Activated CD8-positive, alpha-beta T cell treated with anti-CD3 and anti-CD28 coated beads for 36 hours (primary cell): ENCODE measurements at places on chromosomes 6 and 20. TPM values are rescaled to one million over a fixed set of nuclear protein-coding genes. Genes with fewer than 3 reads are reported as not detected.

GRCh38 chr6:147949981-147950622, 392.5 kb upstream of the SASH1 start:
- no peak for DNase-seq
- H3K4me3 ChIP-seq, result no peak overlapping the region
- H3K27ac ChIP-seq, result no peak overlapping the region
- no peaks in the 10 kb centered on the region for H3K36me3 ChIP-seq
- no peaks in the 10 kb centered on the region for H3K4me1 ChIP-seq

Gene GSTA2
- total RNA-seq, result not detected

Gene HCK
- not detected for total RNA-seq

DNA sequence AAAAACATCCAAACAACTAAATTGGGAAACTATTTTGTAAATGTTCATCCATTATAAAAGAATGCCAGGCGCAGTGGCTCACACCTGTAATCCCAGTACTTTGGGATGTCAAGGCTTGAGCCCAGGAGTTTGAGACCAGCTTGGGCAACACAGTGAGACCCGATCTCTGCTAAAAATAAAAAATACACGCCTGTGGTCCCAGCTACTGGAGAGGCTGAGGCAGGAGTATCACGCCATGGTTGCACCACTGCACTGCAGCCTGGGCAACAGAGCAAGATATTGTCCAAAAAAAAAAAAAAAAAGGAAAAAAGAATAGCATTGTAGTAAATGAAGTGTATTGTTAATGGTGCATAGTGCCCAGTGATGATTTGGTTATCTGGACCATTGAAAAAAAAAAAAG, 38.7 kb downstream of the FKBP5 start:
- H3K4me1 ChIP-seq, result peaks cover 38% of the 10 kb centered on the region
- no peak for DNase-seq
- no peak overlapping the region for H3K4me3 ChIP-seq

DNA sequence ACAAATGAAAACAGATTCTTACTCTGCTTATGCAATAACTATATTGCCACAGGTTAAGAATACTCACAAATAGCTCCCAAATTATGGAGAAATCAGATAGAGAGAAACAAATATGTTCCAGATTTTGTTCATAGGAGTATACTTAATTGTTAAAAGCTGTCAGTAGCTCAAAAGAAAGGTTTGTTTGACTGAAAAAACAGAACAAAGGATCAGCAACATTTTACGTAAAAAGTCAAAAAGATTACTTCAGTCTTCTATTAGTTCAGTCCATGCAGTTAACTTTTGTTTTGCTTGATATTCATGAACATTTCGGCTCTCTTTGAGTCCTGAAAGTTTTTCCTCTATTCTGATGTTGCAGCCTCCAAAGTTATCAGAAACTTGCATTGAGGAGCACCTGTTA, 13.4 kb upstream of the NANP start:
- no peak overlapping the region for H3K27ac ChIP-seq
- no peak for DNase-seq
- no peak overlapping the region for H3K4me3 ChIP-seq
- H3K36me3 ChIP-seq, result peaks cover 40% of the 10 kb centered on the region
- H3K4me1 ChIP-seq, result peaks cover 14% of the 10 kb centered on the region
- no peaks in the 10 kb centered on the region for H3K27me3 ChIP-seq
